ENCODE measurements at places on chromosomes 5 and 9.

DNA sequence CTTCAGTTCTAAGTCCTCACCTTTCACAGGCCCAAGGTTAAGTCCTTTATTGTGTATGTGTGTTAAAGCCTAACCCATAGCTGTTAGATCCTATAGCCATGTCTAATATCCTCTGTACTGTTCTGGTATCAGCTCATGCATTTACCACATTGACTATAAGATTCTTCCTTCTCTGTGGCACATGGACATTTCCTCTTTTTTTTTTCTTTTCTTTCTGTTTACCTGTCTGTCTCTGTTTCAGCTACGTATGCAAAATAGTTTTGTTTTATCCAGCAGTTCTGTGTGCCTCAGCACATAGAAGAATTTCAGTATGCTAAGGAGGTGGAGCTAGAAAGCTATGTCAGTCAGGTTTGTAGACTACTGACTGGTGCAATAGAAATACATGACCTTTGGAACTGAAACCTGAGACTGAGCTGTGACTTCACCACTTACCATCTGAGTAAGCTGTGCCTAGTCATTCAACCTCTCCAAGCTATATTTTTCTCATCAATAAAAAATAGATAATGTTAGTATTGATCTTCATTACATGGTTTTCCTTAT is 155.6 kb upstream of the VLDLR start:
- no peak for DNase-seq

- no peak for DNase-seq
Observed at GRCh38 chr5:13934125-13934524, 10.4 kb downstream of the DNAH5 start.

GRCh38 chr9:19375538-19375937 is 4.5 kb downstream of the RPS6 start:
- no peak for DNase-seq

- no peak for DNase-seq
Observed at GRCh38 chr9:36364577-36364976, 35.5 kb downstream of the RNF38 start.

- DNase-seq, result no peak
Observed at GRCh38 chr5:68679041-68679440, 414.8 kb upstream of the SLC30A5 start.

GRCh38 chr9:74609671-74610405 is 112.7 kb downstream of the RORB start:
- no peak for DNase-seq

- no peak for DNase-seq
Observed at GRCh38 chr9:120841930-120842684, 615 bp downstream of the PSMD5 start.

GRCh38 chr5:121315786-121316185 is 535.9 kb upstream of the FTMT start:
- no peak for DNase-seq

DNA sequence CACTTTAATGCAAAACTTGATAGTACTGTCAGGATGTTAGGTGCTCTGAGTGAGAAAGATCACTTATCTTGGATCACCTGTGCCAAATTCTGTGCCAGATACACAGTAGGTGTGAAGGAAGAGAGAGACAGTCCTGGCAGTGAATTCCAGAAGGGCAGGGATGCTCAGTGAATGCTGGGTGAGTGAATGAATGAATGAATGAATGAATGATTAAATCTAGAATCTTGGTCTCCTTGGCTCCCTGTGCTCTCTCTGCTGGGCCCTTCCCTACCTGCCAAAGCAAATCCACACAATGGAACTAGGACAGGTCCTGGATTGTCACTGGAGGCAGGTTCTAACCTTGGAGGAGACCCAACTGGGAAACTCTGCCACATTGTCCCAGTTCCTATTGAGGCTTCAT is 117.5 kb upstream of the CXCL14 start:
- DNase-seq, result no peak

GRCh38 chr5:17089690-17090089 is 127.7 kb upstream of the BASP1 start:
- no peak for DNase-seq

DNA sequence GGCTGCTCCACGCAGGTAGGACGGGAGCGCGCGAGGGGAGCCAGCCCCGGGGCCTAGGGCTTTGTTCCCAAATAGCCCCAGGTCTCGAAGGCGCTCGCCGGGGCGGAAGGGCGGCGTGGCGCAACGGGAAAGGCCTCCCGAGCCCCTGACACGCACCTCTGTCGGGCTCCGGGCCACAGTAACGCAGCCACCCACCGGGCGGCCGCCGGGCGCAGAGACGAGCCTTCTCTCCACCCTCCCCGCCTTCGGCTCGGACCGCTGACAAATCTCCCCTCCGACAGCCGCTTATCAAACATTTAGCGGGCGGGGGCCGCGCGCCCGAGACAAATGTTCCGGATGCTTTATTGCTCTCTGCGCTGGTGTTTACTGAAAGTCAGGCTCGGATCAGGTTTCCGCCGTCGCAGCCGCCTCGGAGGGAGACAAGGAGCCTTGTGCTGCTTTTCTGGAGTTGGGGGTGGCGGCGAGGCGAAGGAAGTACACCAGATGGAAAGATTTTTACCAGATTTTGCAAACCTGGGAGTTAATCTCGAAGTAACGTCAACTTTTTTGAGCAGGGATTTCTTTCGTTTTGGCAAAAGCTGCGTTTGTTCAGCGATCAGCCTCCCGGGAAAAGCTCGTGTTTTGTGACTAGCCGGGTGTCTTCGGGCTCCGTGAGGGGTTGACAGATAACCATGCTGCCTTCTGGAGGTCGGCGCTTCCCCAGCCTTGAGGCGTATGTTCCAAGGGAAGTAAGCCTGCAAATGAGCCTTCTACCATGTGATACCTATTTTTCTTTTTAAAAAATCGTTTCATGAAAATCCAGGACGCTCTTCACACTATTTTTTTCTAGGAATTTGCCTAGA is 950 bp downstream of the RGMB start:
- DNase-seq, result no peak

DNA sequence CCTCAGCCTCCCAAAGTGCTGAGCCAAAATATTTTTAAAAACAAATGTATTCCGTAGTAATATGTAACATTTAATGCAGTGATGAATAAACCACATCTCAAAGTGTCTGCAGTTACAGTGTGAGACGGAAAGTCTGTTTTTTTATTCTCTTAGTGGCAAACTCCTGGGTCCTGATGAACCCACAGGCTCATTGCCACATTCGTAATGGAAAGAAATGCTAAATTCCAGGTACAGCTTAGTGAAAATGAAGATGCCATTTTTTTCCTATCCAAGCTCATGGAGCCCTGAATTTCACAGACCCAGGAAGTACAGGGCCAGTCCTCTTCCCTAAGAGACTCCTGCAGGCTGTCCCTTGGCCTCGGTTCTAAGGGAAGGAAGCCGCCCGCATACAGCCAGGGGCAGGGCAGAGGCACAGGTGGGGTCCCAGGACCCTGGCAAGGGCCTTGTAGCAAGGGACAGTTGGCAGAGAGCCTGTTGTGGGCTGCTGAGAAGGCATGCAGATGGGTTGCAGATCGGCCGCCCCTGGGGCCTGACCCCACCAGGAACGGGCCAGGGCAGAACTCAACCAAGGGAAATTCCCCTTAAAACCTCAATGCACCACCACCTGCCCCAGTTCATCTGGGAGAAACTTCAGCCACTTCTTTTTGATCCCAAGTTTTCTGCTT is 36.2 kb downstream of the IPPK start:
- DNase-seq, result no peak

DNA sequence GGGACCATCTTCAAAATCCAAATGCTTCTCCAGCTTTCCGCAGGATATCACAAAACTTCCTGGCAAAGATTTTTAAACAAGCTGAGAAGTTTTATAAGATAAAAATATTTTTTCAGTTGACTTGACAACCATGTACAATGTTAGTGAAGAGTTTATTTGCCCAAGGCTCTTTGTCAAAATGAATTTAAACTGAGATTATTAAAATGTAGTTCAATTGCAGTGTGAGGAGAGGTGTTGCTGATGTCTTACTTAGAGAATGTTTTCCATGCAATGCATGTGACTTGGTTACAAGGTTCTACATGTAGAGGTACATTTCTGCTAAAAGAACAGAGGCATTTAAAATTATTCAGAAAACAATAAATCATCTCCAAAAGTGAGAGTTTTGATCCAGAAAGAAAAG is 131.4 kb upstream of the MINAR2 start:
- DNase-seq, result no peak

DNA sequence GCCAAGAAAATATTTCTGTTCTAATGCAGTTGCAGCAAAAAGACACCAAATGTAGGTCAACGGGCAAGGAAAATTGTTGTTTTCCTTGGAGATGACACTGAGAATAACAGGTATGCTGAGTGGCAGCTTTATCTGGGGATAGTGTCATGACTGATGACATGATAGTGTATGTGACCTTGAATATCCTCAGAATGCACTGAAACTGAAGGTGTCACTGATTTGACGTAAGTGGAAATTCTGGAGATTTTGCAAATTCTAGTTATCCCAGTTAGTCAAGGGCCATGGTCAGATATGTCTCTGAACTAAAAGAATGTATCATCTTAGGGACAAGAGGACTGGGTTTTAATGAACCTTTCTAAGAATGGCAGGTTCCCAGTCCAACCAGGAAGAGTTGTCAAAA is 138.0 kb upstream of the C9orf72 start:
- no peak for DNase-seq
